Tibial artery (tissue), 4 donors: ENCODE measurements at places on chromosomes 13 and 19.

DNA sequence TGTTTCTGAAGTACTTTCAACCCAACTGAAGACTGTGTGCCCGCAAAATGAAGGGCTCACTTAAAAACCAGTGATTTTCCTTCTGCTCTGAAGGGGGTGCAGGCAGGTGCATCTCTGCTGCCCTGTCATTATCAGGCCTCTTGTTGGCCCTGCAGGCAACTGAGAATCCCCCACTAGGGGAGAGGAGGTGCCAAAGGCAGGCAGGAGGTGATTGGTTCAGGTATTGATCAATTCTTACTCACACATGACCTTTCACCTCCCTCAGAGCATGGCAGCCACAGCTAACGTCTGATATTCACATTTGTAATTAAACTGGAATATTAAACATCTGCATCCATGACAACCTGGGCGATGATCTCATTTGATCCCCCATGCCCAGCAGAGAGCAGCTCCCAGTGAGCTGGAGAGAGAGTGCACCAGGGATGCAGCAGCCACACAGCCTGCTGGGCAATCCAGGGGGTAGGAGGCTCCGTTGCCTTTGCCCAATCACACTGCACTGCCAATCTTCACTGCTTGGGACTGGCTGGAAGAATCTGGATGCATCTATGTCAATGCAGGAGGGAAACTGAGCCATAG is 267.9 kb upstream of the TSHZ3 start:
- DNase-seq: no peak

DNA sequence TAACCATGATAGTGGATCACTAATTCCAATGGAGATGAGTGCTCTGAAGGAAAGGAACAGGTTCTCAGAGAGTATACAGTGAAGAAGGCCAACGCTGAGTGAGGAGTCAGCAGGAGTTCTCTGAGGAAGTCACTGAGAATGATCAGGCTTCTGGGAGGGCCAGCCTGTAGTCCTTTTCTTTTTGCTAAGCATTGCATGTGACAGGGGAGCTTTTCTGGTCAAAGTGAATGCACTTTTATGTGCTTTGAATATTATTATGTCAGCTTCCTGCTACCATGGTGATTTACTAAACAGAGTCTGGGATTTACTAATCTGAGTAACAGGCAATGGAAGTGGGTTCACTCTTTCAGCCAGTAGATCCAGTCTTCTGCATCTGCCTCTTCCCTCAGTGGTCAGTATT is 81.1 kb upstream of the SERP2 start:
- no peak for DNase-seq

DNA sequence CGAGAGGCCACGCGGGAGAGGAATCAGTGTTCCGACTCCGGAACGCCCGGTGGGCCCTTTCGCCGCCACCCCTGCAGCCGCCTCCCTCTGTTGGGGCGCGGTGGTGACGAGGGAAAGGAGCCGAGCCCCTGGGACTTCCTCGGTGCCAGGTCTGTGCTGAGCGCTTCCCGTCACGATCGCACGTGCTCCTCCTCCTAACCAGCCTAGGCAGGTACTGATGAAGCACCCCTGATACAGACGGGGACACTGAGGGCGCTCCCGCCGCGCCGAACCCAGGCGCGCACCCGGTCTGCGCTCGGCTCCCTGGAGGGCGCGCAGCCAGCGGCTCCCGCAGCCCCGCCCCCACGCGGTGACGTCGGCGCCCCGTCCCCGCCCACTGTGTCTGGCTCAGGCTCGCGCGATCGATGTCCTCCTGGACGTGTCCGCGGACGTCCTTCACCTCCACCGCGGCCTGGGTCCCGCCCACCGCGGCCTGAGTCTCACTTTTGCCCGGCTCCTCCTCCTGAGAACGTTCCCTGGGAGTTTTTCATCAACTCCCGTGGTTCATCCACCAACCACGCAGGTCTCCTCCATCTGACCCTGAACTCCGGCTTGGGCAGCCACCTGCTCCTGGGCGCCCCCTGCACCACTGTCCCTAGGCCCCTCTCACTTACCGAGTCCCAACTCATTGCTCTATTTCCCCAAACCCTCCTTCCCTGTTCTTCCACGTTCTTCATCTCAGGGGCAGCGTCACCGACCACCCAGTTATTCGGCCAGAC is 2.6 kb upstream of the KLK15 start:
- no peak for DNase-seq

DNA sequence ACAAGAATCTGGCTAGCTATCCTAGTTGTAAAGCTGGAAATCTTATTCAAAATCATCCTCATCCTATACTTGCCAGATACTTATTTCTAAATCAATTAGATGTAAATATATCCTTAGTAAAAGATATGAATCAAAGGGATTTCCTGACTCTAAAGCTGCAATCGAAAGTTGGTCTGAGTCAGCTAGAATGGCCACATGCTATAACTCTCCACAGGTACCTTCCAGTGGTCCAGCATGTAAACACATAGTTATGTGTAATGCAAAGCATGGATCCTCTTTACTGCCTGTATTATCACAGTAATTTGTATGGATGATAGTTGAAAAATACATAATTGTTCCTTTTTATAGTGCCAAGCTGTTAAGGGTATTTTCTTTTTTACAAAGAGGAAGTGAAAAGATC is 27.4 kb downstream of the SLITRK6 start:
- no peak for DNase-seq

DNA sequence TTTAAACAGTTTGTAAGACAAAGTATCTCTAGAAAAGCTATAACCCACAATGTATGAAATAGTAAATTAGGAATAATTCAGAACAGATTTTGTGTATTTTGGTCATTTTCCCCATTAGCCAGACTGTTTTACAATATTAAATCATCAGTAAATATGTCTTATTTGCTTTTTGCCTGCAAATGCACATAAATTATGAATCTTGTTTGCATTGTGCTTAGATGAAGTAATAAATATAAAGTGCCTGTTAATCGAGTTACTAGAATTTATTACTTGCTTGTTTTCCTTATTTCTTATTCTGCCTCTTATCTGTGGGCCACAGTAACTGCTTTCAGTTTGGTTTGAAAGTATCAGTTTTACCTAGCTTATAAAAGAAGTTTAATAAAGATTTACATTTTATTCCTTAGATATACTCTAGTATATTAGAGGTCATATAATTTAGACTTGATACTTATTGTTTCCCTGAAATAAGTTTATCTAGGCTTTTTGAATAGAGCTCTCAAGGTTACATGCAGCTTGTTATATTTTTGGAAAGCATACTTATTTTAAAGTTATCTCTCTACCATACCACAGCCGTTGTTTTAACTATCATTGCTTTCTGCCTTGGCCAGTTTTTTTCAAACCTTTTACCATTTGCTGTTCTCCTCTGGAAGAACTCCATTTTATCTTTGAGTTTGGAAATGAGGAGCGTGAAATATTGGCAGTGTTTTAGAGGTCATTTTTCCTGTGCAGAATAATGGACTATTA is 238.0 kb downstream of the NBEA start:
- DNase-seq: no peak

DNA sequence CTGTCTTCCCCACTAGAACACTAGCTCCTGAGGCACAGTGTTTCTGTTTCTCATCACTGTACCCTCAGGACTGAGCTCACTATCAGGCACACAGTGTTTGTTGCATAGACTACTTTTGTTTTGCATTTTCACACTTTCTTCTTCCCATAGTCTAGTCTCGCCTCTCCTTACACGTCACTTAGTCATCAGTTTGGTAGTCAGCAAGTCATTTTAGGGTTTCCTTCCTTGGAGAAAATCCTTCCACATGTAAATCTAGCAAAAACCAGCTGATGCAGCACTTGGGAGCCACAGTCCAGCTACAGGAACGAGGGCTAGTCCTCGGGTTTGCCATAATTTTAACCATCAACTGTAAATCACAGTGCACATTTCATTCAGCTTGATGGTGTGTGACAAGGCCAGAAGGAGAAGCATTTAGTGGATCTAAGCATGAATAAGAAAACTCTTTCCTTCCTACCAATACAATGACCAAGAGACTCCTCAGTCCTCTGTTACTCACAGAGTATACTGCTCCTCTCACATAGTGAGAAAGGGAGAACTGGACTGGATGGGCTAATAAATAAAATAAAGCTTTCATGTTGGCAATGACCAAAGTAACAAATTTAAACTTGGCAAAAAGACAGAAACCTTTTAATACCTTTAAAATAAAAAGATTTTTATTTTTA is 221.0 kb downstream of the KLF12 start:
- DNase-seq: no peak

GRCh38 chr13:40428354-40428753 is 238.1 kb downstream of the FOXO1 start:
- DNase-seq: no peak

GRCh38 chr19:17767559-17767958 is 16.3 kb downstream of the FCHO1 start:
- no peak for DNase-seq

DNA sequence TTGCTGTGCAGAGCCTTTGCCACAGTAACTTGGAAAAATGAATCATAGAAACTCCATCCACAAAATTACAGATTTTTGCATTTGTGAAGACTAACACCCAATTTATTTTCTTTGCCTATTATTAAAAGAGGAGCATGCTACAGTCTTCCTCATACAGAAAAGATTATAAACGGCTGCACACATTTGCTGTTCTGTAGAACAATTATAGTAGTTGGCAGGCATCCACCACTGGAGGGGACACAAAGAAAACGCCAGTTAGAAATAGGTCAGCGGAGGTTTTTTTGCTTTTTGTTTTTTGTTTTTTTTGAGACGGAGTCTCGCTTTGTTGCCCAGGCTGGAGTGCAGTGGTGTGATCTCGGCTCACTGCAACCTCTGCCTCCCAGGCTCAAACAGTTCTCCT is 51.6 kb downstream of the SACS start:
- DNase-seq: no peak

DNA sequence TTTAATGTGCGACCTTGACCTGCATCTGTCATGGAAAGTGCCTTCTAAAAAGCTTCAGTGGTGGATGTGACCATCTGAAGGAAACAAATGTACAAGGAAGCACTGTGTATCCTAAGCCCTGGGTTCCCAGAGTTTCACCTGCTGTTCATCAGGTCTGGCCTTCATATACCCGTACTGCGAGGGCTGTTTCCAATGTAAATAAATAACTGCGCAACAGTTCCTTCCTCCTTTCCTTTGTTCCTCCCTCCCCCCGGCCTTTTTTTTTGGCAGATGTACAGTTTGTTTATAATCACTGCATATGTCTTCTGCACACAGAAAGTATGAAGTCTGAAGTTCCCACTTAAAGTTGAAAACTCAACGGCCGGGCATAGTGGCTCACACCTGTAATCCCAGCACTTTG is 5.2 kb downstream of the FAAP24 start:
- no peak for DNase-seq

DNA sequence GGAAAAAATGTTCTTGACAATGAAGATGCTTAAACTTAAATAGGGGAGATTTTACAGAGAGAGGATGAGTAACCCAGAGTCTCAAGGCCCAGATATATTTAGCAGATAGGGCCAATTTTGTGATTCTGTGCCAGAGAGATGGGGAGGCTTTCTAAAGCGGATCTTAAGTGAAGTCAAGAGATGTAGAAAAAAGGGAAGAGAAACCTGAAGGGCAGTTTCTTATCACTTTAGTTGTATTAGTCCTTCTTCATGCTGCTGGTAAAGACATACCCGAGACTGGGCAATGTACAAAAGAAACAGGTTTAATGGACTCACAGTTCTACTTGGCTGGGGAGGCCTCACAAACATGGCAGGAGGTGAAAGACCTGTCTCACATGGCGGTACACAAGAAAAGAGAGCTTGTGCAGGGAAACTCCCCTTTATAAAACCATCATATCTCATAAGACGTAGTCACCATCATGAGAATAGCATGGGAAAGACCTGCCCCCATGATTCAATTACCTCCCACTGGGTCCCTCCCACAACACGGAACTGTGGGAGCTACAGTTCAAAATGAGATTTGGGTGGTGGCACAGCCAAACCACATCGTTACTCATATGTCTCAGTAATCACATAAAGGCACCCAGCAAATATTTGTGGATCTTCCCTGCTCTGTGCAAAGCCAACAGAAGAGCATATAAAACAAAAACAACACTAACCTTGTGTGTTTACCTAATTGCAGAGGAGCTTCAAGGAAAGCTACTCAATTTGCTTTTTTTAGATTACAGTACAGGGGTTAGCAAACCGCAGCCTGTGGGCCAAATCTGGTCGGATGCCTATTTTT is 102.6 kb upstream of the MYCBP2 start:
- no peak for DNase-seq

DNA sequence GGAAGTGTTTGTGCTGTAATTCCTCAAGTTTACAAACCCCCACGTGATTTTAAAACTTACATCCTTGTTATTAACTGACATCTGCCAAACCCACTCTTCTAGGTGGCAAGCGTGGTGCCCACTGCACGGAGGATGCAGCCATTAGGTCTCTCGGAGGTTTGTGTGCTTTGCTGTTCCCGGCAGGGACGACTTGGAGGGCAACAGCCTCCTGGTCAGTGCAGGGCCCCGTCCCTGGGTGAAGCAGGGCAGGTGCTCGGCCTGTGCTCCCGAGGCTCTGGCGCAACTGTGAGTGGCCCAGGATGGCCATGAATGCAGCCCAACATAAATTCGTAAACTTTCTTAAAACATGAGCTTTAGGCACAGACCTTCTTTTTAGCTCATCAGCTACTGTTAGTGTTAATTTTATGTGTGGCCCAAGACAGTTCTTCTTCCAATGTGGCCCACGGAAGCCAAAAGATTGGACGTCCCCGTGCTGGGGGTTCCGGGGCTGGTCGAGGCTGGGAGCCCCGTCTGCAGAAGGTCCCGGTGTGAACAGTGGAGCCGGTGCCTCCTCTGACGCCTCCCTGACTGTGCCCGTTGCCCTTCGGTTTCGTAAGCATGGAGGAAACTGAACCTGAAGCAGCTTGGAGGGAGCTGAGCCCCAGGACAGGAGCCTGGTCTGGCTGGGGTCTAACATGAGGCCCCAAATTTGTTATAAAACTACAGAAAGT is 11.9 kb downstream of the GAS6 start:
- DNase-seq: no peak

- DNase-seq: no peak
Measured at GRCh38 chr13:53847502-53847901, 818.9 kb downstream of the OLFM4 start.

- no peak for DNase-seq
Measured at GRCh38 chr13:39373145-39373544, 229.8 kb downstream of the LHFPL6 start.

GRCh38 chr19:43667126-43667875 is 2.7 kb downstream of the PLAUR start:
- no peak for DNase-seq

GRCh38 chr19:53903055-53903680 is 5.9 kb upstream of the CACNG7 start:
- DNase-seq: no peak

- peak; percentile 88 for DNase-seq
Measured at GRCh38 chr13:109869312-109870237, 83.2 kb upstream of the IRS2 start.
